Lung microvascular endothelial cell (primary cell): ENCODE measurements at places on chromosomes 6 and 20.

GRCh38 chr6:6609450-6609849 is 20.9 kb downstream of the LY86 start:
- DNase-seq: no peak

DNA sequence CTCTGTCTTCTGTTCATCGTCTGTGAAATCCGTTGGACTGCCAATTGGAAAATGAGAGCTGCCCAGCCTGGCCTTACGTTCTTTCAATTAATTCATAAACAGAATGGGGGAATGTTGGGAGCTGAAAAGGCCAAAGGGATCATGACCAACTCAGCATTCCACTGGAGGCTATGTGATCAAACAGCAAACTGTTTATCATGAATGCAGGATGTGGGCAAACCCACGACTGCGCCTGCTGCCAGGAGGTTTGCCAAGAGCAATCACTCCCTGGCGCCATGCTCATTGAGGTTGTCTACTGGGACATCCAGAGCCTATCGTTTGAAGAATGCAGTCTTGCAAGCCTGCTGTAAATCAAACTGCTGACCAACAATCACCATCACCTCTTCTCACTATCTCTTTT is 9.3 kb upstream of the FKBP1A start:
- no peak for DNase-seq

GRCh38 chr6:137426007-137426689 is 68.0 kb downstream of the OLIG3 start:
- no peak for DNase-seq

GRCh38 chr6:142879076-142879475 is 65.9 kb downstream of the HIVEP2 start:
- DNase-seq: no peak

DNA sequence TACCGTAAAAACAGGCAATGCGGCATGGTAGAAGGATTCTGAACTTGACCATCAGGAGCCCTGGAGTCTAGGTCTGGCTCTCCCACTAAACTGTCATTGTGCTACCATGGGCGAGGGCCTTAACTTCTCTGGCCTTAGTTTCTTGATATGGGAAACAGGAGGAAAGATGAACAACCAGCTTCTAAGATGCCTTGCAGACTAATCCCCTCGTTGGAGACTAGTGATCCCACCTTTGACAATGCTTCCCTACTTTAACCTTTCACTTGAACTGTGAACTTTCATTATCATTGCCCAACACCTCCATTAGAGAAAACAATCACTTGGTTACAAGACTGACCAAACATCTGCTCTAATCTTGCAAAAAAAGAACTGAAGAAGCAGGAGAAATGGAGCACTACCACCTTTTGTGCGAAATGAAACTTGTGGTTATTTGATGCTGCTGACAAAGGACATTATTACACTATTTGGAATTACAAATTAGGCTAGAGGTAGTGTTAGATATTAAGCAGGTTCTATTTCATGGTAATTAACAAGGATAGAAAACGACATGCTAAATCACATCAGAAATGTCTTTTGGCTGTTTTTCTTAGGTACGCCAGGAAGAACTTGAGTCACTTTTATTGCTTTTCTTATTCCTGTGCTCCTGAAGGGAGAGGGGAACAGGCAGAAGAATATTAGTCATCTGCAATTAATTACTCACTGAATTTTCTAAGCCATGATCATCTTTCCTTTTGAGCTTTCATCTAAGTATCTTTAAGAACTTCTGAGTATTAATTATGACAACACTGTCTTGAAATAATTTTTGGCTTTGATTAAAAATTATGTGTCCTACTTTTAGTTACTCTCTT is 39.1 kb upstream of the ARHGAP18 start:
- DNase-seq: no peak

- DNase-seq: peak; percentile 90
Measured at GRCh38 chr6:90008908-90009501, 114.7 kb downstream of the GJA10 start.

DNA sequence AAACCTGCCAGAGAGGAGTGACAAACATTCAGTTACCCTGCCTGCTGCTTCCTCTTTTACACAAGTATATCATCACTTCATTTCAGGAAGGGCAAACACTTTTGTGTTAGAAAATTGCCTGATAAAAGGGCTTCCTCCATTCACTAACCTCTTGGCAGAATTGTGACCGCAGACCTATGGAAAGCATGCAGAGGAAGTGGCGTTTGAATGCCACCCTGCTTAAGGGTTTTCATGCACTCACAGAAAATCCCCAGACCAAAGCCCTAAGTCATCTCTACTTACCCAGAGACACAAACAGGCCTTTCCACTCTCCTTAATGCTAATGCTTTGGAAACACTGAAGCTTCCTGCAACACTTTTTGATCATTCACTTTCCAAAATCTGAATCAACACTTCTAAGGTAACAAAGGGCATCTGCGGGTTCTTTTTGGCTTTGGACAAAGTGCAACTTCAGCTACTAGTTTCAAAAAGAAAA is 22.1 kb upstream of the RALGAPA2 start:
- peak; percentile 60 for DNase-seq

GRCh38 chr6:105794239-105794638 is 291.9 kb upstream of the PRDM1 start:
- DNase-seq: no peak

GRCh38 chr20:3080939-3081388 is 3.6 kb downstream of the AVP start:
- DNase-seq: no peak

DNA sequence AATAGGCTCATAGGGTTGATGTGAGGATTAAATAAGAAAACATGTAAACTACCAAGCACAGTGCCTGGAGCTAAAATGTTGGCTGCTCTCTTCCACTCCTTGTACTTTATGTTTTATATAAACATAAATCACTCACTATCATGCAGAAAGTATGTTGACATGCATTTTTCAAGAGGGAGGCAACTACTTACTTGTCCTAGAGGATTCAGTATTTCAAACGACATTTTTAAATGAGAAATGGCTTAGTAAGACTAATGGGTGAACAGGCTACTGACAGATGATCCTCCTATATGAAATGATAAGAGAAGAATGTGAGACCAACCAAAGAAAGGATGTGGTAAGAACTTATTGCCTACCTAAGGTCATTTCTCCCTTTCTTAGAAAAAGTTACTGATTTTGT is 21.0 kb downstream of the LATS1 start:
- DNase-seq: no peak

GRCh38 chr6:6466967-6467761 is 121.4 kb upstream of the LY86 start:
- no peak for DNase-seq

- no peak for DNase-seq
Measured at GRCh38 chr6:149782337-149782736, 32.8 kb downstream of the PCMT1 start.

DNA sequence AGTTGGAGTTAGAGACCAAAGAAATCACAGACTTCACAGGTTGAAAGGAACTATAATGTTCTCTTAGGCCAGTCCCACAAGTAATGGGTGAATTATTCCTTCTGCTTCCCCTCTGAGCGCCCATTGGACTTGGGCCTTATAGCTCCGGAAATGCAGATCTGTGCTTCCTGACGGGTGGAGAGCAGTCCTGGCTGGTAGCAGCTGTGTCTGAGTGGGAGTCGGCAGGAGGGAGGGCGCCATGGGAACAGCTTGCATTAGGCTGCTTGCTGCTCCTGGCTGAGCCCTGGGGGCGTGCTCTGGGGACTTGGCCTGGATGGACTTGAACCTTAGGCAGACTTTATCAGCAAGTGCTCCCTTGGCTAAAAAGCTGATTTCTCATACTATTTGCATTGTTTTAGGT is 18.4 kb upstream of the NUP153 start:
- DNase-seq: peak; percentile 86

GRCh38 chr6:123526128-123526527 is 110.6 kb downstream of the TRDN start:
- no peak for DNase-seq

GRCh38 chr6:30640481-30640880 is 6.5 kb upstream of the C6orf136 start:
- DNase-seq: no peak

GRCh38 chr6:147648916-147649315 is 140.4 kb downstream of the SAMD5 start:
- no peak for DNase-seq

- DNase-seq: no peak
Measured at GRCh38 chr20:53738945-53739798, 145.5 kb upstream of the ZNF217 start.

DNA sequence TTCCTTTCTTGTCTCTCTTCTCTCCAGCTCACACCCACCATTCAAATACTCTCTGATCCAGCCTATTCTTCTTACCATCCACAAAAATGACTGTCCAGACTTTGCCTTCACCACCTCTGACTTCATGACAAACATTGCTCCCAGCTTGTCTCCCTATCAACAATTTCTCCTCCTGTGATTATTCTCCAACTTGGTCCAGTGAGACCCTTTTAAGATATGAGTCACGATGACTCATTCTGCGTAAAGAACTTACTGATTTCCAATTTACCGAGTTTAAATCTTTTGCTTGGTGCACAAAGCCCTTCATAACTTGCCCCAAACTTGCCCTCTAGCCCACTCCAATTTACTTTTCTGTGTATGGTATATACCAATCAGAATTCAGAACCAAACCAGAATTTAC is 833.2 kb downstream of the MAFB start:
- no peak for DNase-seq
